ENCODE measurements at places on chromosomes 11 and 22.

- DNase-seq: no peak
These were observed 77.5 kb upstream of the NARS2 start for GRCh38 chr11:78651923-78652842.

DNA sequence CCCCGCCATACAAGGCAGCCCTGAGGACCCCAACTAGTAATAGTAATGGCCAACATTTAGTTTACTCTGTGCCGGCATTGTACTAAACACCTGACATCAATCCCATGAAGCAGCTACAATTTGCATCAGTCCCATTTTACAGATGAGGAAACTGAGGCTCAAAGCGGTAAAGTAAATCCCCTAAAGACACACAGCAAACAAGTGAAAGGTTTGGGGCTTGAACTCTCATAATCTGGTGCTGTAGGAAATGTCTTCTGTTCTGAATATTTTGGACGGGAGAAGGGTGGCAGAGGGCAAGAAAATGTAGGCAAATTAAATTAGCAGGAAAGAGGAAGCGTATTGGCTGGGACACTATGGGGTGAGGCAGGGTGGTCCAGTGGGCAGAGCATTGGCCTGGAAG is 160.3 kb upstream of the SYT13 start:
- no peak for DNase-seq

DNA sequence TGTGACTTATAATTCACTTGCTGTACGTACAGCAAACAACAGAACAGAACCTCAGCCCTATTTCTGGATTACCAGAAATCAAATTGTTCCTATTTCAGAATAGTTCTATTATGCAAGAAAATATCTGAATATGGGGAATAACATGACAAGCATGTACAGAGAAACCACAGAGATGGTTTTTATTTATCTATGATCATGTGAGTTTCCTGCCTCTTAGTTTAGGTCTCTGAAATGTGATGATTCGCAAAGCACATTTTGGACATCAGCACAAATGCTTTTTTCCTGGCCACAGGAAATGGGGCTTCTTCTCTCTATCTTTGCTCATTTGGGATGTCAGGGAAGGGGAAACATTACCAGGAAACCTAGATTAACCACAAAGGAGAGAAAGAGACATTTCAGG is 266.7 kb upstream of the CTSC start:
- DNase-seq: no peak

GRCh38 chr22:24049211-24049610 is 38.1 kb downstream of the CABIN1 start:
- DNase-seq: no peak

DNA sequence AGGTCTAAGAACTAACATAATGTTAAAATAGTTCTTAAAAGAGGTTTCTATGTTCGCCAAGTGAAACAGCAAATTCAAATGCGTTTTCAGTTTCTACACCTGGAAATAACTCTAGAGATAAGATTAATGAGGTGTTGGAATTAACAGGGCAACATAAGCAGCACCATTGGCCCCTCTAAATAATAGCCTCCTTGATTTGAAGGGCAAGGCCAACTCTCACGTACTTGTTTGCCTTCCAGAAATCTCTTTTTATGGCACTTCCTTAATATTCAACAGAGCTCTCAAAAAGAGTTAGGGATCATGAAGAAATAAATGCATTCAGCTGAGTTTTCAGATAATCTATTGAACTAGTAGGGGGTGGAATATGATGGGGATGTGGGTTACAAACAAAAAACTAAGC is 80.9 kb downstream of the AASDHPPT start:
- no peak for DNase-seq

DNA sequence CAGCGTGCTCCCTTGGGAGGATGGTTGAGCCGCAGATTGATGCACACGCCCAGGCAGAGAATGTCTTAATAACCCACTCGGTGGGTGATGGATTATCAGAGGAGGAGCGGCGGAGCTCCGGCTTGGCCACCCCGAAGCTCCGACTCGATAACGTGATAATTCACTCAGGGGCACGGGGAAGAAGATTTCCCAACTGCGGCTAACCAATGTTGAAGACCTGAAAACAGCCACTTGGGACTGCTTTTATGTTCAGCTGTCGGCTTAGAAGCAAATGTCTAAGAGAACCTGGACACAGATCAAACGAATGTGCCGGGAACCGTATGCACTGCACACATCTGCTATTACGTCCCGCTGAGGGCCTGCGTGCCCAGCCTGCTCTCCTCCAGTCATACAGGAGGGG is 206.8 kb upstream of the CADM1 start:
- no peak for DNase-seq

GRCh38 chr11:35683728-35684339 is 21.3 kb downstream of the TRIM44 start:
- DNase-seq: no peak

DNA sequence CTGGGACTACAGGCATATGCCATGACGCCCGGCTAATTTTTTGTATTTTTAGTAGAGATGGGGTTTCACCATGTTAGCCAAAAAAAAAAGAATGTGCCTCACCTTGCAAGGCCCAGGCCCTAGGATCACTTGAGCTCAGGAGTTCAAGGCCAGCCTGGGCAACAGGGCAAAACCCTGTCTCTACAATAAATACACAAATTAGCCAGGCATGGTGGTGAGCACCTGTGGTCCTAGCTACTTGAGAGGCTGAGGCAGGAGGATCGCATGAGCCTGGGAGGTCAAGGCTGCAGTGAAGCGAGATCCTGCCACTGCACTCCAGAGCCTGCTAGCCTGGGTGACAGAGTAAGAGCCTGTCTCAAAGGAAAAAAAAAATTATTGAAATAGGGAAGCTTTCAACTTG is 8.1 kb upstream of the LDHC start:
- DNase-seq: no peak

GRCh38 chr22:24305260-24305692 is 34.6 kb downstream of the SPECC1L start:
- DNase-seq: no peak

DNA sequence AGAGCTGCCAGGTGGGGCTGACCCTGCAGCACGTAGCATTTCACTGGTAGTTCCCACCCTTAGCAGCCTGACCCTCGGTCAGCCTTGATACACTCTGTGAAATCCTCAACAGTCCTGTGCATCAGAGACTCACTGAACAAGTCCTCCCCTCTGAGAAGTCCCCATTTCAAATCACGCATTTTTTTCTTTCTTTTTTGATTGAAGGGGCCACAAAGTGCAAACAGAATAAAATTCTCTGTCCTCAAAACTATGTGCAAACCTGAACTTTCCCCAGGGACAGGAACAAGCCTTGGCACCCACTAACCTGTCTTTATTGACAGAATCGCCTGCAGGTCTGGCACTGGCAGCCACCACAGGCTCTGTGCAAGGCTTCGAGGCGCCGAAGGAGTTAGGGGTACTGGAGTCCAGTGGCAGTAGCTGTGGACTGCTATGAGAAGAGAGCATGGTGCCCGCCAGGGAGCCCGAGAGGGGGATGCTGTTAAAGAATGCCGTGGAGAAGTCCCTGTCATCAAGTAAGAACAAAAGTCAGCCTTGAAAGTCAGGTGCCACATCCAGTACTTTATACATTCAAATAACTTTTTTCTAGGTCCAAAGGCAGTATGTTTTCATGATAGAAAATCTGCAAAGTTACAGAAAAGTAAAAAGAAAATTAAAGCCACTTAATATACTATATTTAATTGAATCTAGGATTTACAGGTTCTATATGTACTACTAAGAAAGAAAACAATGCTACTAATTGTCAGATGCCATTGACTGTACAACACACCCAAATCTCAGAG is 53.8 kb downstream of the HIRA start:
- no peak for DNase-seq

DNA sequence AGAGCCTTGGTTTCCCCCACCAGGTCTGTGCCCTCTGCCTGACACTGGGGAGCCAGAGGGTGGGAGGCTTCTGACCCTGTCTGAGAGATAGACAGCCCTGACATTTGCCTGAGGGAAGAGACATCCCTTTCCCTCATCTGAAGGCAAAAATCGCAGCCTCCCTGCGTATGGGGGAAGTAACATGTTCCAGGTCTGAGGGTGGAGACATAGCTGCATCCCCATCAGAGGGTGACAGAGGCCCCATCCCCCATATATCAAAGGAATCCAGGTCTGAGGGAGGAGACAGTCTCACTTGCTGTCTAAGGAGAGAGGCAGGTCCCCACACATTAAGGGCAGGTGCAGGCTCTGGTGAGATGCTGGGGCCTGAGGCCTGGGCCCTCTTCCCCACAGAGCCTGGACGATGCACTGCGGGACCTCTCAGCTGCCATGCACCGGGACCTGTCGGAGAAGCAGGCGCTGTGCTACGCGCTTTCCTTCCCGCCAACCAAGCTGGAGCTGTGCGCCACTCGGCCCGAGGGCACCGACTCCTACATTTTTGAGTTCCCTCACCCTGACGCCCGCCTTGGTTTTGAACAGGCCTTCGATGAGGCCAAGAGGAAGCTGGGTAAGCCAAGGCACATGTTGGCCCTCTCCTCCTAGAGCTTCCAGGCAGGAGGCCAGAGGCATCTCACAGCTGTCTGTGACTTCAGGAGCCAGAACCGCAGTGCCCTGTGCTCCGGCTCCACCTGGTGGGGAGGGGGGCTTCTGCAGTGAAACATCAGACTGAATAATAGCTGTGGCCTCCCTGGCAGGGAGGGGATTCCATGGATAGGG is 16.1 kb upstream of the RELT start:
- DNase-seq: no peak

GRCh38 chr11:69876013-69876412 is 56.8 kb upstream of the FGF3 start:
- DNase-seq: no peak

GRCh38 chr11:85725510-85726258 is 39.7 kb upstream of the CCDC89 start:
- DNase-seq: peak; percentile 38

GRCh38 chr11:75013051-75013450 is 24.3 kb downstream of the NEU3 start:
- DNase-seq: no peak

DNA sequence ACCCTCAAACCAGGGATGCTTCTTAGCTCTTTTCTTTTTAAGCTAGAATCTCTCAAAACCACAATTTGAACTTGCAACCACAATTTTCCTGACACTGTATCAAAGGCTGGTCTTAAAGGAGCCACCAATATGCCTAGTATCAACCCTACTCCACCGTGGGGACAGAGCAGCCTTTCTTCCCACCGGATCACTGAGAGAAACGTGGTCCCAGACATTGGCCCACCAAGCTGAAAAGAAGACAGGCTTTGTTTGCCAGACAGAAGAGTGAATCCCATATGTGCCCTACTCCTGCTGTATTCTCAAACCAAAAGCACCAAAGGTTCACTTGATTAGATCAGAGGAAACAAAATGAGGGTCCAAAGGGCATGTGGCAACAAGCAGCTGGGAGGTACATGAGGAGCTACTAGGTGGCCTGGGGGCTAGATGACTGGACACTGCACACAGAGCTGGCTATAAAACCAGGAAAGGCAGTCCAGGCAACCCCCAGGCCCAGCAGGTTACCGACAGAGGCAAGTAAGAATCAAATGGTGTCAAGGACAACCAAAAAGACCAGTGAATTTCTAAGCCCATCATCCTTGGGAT is 3.6 kb upstream of the VWCE start:
- DNase-seq: no peak

DNA sequence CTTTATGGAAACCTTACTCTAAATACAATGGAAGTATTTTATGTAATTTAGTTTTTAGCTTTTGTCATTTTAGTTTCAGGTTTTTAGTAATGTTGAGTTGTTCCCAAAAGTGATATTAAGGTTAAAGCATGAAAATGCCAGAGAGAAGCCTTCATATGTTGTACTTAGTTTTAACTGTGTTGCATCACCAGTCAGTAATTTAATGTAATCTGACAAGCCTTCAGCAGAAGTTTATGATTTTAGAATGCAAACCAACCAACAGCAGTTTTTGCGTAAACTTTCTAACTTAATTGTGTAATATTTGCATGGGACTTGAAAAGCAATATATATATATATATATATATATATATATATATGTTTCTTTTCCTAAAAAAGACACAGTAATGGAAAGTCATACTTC is 110.6 kb downstream of the MSANTD4 start:
- no peak for DNase-seq

DNA sequence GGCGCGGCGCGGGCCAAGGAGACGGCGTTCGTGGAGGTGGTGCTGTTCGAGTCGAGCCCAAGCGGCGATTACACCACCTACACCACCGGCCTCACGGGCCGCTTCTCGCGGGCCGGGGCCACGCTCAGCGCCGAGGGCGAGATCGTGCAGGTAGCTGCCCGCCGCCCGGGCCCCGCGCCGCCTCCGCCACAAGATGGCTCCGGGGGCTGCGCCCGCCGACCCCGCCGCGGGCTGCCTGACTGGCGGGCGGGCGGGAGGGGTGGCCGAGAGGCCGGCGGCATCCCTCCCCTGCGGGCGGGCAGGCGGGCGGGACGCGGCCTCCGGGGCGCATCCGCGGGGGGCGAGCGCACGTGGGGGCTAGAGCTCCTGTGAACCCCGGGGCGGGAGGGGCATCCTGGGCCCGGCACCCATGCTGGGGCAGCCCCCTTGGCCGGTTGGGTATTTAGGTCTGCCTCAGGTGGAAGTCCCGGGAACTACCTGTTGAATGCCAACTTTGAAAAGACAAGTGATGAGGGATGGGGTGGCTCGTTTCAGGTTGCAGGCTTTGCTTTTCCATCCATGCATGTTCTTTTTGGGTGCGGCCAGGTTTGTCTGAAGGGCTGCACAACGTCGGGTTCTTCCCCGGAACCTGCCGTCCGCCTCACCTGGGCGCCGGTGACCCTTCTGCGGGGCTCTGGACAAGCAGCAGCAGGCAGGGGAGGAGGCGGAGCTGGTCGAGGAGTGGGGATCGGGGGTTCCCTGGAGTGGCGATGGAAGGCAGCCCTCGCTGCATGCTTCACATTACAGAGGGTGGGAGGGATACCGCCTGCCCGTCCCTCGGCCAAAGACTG is 760 bp downstream of the ZNRF3 start:
- DNase-seq: peak; percentile 47

- no peak for DNase-seq
These were observed 73.5 kb upstream of the CADM1 start for GRCh38 chr11:115577701-115578100.

GRCh38 chr11:60700689-60701468 is 1.5 kb downstream of the MS4A8 start:
- DNase-seq: no peak

All from right cardiac atrium (tissue), 5 donors.